ENCODE measurements at places on chromosomes 3 and 15.

DNA sequence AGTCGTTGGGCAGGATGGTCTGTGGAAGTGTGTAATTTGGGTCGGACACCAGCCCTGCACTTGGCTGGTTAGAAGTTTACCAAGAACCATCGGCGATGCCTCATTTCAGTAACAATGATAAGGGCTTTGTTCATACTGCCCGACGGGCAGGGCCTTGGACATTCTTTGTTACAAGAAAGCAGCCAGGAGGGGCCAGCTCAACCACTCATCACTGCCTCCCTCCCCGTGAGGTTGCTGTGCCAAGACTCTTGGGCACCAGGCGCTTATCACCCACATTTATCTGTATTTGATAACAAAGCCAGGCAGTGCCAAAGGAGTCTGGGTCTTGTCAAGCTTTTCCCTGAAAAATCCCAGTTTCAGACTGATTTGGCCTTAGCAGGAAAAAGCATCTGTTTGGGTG is 235.0 kb downstream of the ADAMTS17 start:
- DNase-seq: no peak

DNA sequence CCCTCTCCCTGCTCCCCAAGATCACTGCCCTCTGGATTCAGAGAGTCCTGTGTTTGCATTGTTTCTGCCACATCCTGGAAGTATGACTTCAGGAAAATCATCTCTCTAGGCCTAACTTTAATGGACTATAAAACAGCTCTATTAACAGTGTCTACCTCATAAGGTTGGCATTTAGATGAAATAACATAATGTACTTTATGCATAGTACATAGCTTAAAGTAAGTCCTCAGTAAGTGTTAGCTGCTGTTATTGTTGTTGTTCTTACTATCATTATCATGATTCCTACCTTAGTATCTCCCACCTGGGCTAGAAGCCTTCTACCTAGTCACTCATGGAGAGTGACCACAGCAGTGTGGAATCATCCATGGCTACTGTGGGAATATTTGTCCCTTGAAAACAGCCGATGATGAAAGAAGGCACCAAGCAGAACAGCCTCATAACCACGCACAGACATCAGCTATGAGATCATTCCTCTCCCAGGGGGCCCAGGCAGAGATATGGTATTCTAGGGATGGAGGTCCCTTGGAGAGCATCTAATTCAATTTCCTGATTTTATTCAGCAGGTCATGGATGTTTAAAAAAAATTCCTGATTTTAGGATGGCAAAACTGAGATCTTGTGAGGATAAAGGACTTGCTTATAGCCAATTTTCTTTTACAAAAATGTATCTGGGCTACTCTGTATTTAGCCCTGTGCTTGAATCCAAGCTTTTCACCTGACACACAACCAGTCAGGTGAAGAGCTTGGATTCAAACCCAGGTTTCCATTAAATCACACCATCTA is 1.9 kb downstream of the FSD2 start:
- DNase-seq: no peak

- DNase-seq: no peak
These were observed 206.6 kb downstream of the FOXP1 start for GRCh38 chr3:71376911-71377310.

GRCh38 chr3:189270248-189270832 is 98.6 kb downstream of the TPRG1 start:
- peak; percentile 14 for DNase-seq

DNA sequence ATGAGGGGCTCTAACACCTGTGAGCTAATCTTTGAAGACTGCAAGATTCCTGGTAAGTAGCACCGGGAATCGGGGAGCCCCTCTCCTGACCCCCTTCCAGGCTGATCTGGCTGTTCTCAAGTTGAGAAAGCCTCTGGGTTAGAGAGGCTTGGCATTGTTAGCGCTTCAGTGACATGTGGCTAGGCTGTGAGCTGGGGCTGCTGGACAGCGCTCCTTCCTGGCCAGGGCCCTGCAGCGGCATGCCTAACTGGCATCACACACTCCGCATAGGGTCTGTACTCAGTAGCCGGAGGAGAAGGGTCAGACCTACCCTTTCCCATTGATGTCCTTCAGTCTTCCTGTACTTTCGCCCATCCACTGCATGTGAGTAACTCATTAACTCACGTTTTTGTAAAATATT is 7.4 kb downstream of the IVD start:
- DNase-seq: no peak

DNA sequence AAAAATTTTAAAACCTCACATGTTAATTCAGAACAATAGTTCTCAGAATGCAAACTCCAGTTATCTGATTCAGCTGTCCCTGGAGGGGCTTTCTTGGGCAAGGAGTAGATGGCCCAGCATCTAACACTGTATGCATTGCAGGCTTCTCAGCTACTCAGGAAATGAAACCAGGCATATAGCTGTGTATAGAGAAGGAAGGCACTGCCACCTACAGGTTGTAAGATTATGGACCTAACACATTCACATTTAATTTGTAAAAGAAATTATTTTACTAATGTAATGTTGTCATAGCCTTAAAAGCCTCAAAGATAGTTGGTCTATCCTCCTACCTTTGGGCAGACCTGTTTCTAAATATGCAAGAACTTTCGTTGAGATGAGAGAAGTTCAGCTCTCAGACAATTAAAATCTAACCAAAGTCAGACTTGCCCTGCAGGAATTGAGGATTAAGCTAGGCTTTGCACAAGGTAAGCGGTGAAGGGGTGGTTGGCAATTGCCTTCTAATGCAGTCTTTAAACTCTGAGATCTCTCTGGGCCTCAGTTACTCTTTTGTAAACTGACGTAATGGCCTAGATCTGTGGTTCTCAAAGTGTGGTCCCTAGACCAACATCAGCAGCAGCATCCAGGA is 132.8 kb upstream of the SLC24A5 start:
- no peak for DNase-seq

DNA sequence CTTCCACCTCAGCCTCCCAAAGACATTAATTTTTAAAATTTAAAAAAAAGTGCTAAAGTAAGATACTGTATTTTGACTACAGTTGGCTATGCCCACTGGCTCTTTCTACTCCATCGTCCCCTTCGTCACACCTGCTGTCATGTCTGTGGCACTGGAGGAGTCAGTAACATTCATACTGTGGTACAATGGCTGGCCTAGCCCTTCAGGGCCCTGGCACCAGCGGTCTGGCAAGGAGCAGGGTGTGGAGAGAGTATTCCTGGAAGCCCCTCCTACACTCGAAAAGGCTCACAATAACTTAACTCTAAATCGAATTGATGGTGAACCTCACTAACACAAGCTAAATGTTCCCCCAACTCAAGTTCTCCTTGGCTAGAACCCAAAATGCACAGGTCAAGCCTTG is 89.7 kb upstream of the RASGRF1 start:
- no peak for DNase-seq

- no peak for DNase-seq
These were observed 67.6 kb downstream of the SSUH2 start for GRCh38 chr3:8576841-8577571.

All from stimulated activated CD4-positive, alpha-beta T cell treated with anti-CD3 and anti-CD28 coated beads, Interleukin-15, amount 100 ng/mL, for 1 hour (primary cell).